NT2/D1 (cell line): ENCODE measurements at places on chromosomes 1 and 21.

- DNase-seq: peak; percentile 79
These were observed at the start of gene LPAR3 for GRCh38 chr1:84892705-84893618. LPAR3 (minus strand) TSS chr1:84893206; CDS start chr1:84866120, 27,086 bp downstream.

GRCh38 chr1:55153031-55153430 is 62.1 kb downstream of the USP24 start:
- DNase-seq: no peak

GRCh38 chr1:226679853-226680516 is 59.1 kb downstream of the ITPKB start:
- DNase-seq: peak; percentile 99

- DNase-seq: no peak
These were observed 6.0 kb downstream of the RGS2 start for GRCh38 chr1:192814805-192815204.

DNA sequence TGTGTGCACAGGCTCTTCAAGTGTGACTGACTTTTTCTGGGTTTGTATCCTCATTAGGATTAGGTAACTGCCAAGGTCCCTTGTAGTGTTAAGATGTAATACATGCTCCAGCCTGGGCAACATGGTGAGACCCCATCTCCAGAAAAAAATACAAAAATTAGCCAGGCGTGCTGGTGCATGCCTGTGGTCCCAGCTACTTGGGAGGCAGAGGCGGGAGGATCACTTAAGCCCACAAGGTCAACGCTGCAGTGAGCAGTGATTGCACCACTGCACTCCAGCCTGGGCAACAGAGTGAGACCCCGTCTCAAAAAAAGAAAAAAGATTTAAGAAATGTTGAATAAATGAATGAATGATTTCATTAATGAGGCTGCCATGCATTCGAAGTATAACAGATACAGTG is 15.1 kb downstream of the ZBTB17 start:
- DNase-seq: no peak

DNA sequence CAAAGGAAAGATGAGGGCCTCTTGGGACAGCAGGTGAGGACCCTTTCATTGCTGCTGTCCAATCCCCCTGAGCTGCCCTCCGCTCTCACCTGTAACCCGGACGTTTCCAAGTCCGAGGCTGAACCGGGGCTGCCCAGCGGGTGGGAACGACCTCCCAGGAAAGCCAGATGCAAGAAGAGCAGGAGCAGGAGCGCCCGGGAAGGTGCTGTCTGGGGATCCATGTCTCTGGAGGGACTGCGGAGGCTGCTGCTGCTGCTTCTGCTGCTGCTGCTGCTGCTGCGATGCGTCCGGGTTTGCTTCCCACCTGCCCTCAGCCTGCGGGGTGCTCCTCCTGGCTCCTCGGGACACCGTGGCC is at the start of gene NPPB:
NPPB (minus strand) TSS at position 333 of the 355 bp plus-strand sequence; CDS start at position 221, 112 bp downstream.
- no peak for DNase-seq

DNA sequence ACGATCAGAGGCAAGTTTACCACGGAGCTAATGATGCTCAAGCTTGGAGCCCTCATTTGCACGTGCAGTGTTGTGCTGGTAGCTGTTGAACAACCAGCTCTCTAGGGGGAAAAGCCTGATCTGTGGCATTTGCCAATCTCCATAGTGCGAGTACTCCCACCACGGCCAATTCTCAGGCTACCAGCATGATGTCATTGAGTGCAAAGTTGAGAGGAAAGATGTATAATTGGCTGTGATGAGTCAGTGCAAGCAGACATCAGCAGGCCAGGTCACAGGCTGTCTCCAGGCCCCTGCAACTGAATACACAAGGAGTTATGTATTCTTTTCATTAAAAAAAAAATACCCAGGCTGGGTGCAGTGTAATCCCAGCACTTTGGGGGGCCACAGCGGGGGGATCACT is 233.1 kb upstream of the VAMP3 start:
- peak; percentile 27 for DNase-seq

DNA sequence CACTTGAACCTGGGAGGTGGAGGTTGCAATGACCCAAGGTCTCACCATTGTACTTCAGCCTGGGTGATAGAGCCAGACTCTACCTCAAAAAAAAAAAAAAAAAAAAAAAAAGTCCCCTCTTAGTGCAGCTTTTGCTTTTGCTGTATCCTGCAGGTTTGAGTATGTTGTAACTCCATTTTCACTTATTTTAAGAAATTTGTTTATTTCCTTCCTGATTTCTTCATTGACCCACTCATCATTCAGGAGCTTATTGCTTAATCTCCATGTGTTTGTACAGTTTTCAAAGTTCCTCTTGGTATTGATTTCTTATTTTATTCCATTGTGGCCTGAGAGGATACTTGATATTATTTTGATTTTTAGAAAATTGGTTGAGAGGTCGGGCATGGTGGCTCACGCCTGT is 50.9 kb upstream of the AK4 start:
- DNase-seq: no peak

DNA sequence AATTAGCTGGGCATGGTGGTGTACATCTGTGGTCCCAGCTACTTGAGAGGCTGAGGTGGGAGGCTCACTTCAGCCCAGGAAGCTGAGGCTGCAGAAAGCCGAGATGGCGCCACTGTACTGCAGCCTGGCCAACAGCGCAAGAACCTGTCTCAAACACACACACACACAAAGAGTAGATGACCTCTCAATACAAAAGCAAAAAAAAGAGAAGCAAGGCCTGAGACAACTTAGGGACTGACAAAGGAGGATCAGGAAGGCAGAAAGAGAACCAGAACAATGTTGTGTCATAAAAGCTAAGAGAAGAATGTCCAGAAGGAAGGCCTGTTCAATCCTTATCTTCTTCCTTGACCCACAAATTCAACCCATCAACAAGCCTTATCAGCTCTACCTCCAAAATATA is 18.5 kb downstream of the WASF2 start:
- no peak for DNase-seq

DNA sequence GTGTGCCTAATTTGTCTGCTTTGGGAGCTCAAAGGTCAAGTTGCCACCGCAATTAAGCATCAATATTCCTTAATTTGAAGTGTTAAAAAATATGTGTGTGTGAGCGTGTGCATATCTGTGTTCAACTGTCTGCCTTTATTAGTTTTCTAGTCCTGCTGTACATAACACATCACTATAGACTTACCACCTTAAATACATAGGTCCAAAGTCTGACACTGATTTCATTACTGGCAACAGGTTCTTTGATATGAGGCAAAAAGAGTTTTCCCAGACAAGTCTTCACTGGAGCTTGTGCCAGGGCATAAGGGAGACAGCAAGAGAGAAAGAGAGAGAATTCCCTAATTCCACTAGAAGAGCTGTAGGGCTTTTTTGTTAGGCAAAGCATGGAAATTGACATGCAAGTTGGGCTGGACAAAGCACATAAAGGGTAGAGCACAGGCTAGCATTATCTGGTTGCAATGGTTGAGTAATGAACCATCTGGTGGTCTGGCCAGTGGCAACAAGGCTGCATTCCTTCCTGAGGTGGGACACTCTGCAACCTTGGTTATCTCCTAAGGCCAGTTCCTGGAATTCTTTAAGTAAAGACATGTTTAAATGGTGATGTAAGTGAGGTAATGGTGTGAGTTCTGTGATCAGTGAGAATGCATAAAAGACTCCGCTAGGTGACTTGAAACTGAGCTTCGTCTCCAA is 457.2 kb upstream of the ADAMTS5 start:
- DNase-seq: peak; percentile 93

DNA sequence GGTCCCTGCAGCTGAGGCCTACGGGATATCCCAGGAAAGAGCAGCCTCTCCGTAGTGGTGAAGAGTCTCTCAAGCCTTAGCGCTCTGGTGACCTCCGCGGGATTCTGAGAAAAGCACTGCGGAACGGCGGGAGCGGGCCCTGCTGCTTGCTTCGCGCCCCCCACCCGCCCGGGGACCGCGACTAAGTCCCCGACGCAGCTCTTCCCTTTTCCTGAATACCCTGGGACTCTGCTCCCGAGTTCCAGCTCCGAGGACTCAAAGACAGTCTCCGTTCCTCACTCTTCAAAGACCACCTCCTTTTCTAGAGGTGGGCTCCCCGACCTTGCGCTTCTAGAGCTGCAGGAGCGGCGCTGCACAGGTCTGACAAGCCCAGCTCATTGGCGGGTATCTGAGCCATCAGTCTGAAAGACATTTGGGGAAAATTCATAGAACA is 3.6 kb upstream of the PRRX1 start:
- DNase-seq: peak; percentile 36

- DNase-seq: no peak
These were observed 5.7 kb downstream of the S1PR1 start for GRCh38 chr1:101242324-101243050.

GRCh38 chr1:153546371-153546770 is 765 bp upstream of the S100A4 start:
- DNase-seq: no peak

DNA sequence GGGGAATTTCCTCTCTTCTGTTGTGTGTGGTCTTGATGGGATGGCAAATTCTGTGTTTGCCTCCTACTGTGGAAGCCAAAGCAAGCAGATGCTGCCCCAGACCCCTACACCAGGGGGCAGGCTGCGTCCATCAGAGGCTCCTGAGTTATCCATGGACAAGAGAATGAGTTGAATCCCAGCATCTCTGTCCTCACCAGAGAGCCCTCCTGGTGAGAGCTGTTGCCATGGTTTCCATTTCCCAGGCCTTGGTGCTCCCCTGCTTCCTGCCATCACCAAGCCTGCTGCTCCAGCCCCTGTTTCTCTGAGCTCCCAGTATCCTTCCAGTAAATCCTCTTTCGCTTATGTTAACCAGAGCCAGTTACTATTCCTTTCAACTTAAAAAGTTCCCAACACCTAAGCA is 20.4 kb upstream of the GNG12 start:
- DNase-seq: peak; percentile 98

DNA sequence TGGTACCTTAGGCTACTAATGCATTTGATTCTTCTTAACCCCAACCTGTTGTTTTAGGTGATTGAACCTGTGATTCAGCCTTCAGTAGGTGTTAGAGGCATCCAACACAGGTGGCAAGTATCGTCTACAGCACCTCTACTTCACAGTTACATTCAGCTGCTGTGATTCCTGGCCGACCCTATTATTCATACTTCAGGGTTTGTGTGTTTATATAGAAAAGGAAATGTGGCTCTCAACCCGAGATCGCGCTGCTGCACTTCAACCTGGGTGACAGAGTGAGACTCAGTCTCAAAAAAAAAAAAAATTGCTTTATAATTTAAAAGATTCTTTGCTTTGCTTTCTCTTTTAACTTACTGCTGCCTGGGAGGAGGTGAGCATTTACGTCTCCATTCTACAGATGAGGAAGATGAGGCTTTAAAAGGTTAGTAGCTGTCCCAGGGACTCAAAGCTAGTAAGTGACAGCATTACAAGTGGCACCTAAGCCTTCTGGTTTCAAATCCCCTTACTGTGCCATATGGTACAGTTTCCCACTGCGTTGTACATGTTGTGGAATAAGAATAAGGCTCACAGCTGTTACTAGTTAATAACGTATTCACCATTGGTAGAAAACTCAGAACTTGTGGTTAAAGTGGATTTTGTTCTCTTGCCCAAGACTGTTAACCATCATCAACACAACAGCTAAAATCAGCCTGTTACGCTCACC is 9.9 kb upstream of the GPR25 start:
- no peak for DNase-seq

GRCh38 chr21:44766818-44767354 is 34.7 kb downstream of the UBE2G2 start:
- DNase-seq: no peak

GRCh38 chr1:182603646-182604174 is 479 bp downstream of the RGS16 start:
- DNase-seq: no peak

GRCh38 chr1:230518511-230518910 is 92.4 kb upstream of the PGBD5 start:
- peak; percentile 72 for DNase-seq
